ENCODE measurements at places on chromosomes 2 and 18. TPM values are rescaled to one million over a fixed set of nuclear protein-coding genes. Genes with fewer than 3 reads are reported as not detected.

GRCh38 chr2:33617401-33617800 lies 18.3 kb upstream of the FAM98A start:
- no peak for DNase-seq
- H3K4me1 ChIP-seq = no peaks in the 10 kb centered on the region
- no peak overlapping the region for H3K4me3 ChIP-seq
- no peak overlapping the region for H3K27ac ChIP-seq

DNA sequence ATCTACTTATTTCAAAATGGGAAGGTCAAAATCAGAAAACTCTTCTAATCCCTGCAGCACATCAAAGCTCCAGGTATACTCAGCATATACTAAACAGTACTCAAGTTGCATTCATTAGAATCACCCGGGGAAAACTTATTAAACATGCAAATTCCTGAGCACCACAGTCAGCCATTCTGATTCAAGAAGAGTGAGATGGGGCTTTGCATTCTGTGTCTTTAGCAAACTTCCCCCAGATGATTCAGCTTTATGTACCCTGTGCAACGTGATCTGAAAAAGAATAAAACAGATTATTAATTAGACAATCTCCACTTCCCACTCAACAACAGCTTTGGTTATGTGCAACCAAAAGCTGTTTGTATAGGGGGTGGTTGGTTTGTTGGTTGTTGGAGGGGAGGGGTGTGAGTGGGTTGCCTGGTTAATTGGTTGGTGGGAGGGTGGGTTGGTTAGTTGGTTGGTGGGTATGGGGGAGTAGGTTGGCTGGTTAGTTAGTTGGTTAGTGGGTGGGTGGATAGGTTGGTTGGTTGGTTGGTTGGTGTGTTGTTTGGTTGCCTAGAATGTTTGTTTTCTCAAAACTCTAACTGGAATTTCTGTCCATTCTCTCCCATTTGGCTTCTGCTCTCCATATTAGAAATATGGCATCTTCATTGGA lies 112.5 kb upstream of the AGAP1 start:
- DNase-seq = no peak
- H3K27ac ChIP-seq = no peak overlapping the region
- H3K27me3 ChIP-seq = no peaks in the 10 kb centered on the region

DNA sequence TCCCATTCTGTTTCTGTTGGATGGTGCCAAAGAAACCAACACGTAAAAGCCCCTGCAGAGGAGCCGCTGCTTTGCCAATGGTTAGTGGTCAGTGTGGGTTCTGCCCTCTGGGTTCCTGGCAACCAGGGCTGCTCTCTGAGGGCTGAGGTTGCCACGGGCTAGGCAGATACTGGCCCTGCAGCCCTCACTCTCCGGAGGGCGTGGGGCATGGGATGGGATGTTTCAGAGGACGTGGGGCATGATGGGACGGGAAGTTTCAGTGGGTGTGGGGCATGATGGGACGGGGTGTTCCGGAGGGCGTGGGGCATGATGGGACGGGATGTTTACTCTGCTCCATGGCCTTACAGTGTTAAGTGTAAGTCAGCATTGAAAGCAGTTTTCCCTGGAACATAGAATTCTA lies 34.2 kb downstream of the ADI1 start:
- DNase-seq = no peak
- H3K4me3 ChIP-seq = no peak overlapping the region
- H3K27ac ChIP-seq = no peak overlapping the region

- no peak overlapping the region for H3K4me3 ChIP-seq
- H3K27ac ChIP-seq = no peak overlapping the region
- H3K36me3 ChIP-seq = no peaks in the 10 kb centered on the region
- peak; percentile 19 for DNase-seq
- no peaks in the 10 kb centered on the region for H3K27me3 ChIP-seq
Measured at GRCh38 chr2:157894694-157895435, 18.7 kb upstream of the ACVR1 start.

DNA sequence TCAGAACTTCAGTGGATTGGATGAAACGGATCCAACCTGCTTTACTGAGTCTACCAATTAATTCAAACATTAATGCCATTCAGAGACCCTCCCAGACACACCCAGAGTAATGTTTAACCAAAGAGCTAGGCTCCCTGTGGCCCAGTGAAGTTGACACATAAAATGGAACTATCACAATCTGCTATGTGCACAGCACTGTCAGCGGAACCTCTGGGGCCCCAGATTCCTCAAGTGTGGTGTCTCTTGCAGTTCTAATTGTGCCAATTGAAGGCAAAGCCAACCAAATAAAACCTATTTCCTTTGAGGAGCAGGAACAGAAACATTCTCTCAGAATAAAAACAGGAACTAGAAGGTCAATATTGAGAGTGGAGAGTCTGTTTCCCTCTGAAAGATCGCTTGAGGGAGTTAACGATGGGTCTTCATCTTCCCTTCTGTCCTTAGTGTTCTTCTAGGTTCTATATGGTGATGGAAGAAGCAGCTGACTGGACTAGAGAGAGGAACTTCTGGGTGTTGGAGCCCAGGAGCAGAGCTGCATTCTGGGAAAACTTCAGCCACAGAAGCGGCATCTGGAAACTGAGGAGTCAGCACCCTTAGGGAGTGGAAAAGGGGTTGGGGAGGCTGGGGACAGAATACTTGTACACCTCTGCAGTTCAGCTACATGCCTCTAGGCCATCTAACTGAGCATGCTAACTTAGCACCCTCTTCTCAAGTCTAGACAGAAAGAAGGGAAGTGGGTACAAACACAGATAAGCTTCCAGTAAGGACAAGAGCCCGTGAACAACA lies 174.4 kb upstream of the FBXO11 start:
- no peaks in the 10 kb centered on the region for H3K36me3 ChIP-seq
- no peak overlapping the region for H3K4me3 ChIP-seq
- H3K27me3 ChIP-seq = no peaks in the 10 kb centered on the region
- H3K27ac ChIP-seq = no peak overlapping the region

Gene B3GNT7
- total RNA-seq = 3.3 TPM

Gene ZNF385B
- total RNA-seq = 3.9 TPM

DNA sequence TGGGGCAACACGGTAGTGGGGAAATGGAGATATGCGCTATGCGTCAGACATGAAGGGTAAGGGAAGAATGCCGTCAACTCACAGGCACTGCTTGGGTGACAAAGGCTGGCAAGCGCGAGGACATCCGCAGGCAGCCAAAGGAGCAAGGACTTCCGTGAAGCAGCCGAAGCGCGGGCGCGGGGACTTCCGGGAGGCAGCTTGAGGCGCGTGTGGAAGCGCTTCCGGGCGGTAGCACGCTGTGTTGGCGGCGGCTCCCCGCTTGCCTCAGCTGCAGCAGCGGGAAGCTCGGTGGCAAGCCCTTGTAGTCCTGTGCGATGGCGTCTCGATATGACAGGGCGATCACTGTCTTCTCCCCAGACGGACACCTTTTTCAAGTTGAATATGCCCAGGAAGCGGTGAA lies at the start of gene PSMA8:
TSS of gene PSMA8 (plus strand) at position 218 of the 400 bp plus-strand sequence. CDS start at position 315, 97 bp downstream.
- H3K27me3 ChIP-seq = no peaks in the 10 kb centered on the region
- H3K27ac ChIP-seq = no peak within 1 kb of the TSS
- no peaks in the 10 kb centered on the region for H3K36me3 ChIP-seq
- no peak for DNase-seq

GRCh38 chr18:55166260-55166598 lies 207.0 kb upstream of the CCDC68 start:
- H3K27me3 ChIP-seq = no peaks in the 10 kb centered on the region
- no peaks in the 10 kb centered on the region for H3K4me1 ChIP-seq
- H3K36me3 ChIP-seq = no peaks in the 10 kb centered on the region
- H3K4me3 ChIP-seq = no peak overlapping the region
- no peak for DNase-seq

All from tibial nerve (tissue), 4 donors.